ENCODE measurements at places on chromosomes 1 and 21.

DNA sequence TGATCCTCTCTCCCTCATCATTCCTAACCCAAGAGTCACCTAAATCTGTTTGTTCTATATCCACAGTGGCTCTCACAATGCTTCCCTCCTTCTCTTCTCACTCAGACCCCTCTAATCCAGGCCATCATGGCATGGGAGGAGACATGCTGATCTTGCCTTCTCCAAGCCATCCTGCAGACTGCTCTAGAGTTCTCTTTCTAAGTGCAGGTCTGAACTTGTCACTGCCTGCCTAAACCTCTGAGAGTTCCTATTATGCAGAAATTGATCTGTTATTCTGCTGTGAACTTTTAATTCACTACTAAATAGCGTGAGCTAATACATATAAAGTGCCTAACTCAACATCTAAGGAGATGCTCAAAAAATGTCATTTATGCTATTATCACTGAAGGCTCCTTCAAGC is 26.8 kb downstream of the LAMC2 start:
- no peak for DNase-seq

DNA sequence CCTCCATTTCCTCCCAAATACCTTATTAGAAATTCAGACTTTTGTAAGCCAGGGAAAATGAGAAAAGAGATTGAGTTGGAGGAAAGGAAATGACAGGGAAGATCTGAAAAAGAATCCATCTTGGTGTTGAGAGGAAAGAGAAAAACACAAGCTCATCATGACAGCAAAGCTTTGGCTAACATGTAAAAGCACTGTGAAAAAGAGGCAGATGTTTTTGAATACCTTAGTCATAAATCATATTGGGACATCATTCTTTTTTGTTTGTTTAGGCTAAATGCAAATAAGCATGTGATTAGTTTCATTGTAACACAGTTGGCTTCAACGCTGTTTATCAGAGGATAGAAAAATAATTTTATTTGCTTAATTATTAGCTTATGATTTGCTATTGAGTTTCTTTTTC is 64.6 kb downstream of the LHX8 start:
- no peak for DNase-seq

DNA sequence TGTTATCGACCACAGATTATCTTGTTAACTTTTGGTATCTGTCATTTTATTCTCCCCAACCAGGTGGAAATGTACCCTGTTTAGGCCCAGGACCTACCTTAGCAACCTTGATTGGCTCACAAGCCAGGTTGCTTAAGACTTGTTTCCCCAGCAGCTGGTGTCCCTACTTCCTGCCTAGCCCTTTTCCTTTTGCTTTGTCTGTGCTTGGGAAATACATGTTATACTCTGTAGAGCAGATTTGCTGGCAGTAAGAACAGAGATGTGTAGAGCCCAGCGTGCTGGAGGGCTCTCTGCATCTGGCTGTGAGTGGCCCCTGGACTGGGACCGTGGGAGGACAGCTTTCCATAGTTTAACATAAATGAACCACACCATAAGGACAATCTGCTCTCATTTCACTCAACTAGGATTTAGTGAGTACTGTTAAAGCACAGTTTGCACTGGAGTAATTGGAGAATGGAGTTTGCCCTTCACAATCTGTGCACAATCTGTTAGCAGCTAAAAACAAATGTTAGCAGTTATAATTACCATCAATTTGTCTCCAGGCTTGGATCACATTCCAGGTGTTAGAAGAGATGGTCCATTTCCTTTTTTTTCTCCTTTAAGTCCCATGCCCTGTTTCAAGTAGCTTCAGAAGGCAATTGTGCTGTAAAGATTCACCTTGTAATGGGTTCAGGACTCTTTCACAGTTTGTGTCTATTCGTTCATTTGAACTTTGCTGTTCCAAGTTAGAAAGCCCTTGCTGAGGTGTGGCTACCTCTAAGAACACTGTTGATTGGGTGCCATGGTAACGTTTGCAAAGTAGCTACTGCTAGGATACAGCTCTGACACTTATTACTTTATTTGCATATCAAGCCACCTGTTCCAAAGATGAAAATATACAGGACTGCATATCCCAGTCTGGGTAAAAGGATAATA is at the start of gene APOBEC4:
APOBEC4 (minus strand) TSS at position 770 of the 915 bp plus-strand sequence. CDS start 4,535 bp downstream, outside the sequence.
- DNase-seq = no peak

GRCh38 chr1:225427235-225428067 is at the start of gene LBR:
LBR (minus strand) TSS chr1:225428038; CDS start chr1:225424075, 3,963 bp downstream.
- no peak for DNase-seq

- DNase-seq = no peak
These were observed 8.4 kb downstream of the KCNJ10 start for GRCh38 chr1:160061369-160062229.
